Fibroblast of skin of left biceps (primary cell): ENCODE measurements at places on chromosomes 5 and 9.
A peak's percentile ranks its signal among the peaks of the same experiment; 100 is the strongest.

GRCh38 chr9:133539991-133540697 lies 5.6 kb downstream of the ADAMTSL2 start:
- no peak for DNase-seq

DNA sequence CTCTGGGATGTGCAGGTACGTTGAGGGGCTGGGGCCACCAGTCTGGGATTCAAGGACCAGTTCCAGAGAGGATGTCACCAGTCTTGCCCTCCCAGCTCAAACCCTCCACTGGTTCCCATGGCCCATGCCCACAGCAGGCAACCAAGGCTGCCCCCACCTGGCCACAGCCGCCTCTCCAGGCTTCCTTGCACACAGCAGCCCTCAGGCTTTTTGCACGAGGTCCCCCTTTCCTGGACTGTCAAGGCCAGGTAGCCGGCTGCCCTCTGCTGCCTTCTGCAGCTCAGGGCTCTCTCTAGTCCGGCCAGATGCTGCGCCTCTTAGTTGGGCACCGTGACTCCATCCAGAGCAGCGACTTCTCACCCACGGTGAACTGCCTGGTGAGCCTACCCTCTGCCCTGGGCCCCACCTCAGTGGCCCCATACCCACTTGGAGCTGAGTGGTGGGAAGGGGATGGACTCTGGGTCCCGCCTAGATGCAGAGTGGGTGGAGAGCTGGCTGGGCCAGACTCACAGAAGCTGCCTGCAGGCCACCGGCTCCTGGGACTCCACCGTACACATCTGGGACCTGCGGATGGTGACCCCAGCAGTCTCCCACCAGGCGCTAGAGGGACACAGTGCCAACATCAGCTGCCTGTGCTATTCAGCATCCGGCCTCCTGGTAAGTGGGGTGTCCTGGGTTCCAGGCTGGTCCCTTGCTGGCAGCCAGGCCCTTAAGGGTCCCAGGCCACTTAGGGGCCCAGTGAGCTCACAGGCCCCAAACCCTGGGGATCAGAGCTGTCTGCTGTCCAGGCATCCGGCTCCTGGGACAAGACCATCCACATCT lies 2.9 kb downstream of the WDR38 start:
- DNase-seq, result no peak

- DNase-seq, result no peak
Measured at GRCh38 chr9:137943655-137944054, 66.1 kb downstream of the CACNA1B start.

DNA sequence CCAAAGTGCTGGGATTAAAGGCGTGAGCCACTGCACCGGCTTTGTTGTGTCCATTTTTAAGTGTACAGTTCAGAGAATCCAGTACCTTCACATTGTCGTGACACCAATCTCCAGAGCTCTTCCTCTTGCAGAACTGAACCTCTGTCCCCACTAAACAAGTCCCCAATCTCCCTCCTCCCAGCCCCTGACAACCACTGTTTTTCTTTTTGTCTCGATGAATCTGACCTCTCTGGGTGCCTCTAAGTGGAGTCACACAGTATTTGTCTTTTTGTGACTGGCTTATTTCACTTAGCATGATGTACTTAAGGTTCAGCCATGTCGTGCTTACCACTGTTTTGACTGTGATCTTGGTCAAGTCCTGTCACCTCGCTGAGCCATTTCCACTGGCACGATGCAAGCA lies 1.6 kb downstream of the WDR38 start:
- DNase-seq, result no peak

DNA sequence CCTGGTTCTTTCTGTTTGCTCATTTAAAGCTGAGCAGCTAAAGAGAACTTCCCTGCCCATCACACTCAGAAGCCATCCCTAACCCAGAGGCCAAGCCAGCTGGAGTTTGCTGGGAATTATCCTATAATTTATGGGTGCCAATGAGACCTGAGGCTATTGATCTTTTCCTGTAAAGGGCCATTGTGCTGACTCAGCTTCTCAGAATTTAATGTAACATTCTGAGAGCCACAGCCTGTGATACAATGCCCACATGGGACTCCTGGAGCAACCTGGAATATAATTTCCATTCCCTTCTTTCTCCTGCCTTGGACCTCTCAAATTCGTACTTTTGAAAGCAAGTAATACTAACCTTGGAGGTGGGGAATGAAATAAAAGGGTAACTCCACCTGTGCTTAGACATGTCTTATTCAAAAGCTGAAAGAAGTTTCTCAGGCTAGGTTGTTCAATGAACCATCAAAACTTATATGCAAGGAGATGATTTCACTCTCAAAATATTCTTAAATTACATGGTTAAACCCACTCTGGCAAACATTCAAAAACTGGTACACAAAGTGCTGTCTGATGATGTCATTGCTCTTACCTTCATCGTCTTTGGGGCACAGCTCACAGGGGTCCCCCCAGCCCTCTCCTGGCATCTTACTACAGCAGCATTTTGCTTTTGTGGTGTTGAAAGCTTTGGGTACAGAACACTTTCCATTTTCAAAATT lies 206.7 kb downstream of the SLC12A2 start:
- no peak for DNase-seq

DNA sequence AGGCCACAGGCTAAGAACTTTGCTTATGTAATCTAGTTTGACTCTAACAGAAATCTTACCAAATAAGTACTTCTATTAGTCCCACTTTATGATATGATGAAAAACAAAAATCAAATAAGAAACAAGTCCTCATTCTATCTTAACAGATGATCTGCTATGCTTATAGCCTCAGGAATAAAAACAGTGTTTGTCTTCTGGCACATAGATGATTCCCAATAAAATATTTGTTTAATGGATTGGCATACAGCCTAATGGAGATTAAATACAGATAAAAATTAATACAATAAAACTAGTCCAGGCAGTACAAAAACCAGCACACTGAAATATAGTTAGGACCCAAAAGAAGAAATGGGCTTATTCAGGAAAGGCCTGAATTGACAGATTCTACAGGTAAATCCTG lies 971.4 kb upstream of the WWC1 start:
- DNase-seq, result no peak

DNA sequence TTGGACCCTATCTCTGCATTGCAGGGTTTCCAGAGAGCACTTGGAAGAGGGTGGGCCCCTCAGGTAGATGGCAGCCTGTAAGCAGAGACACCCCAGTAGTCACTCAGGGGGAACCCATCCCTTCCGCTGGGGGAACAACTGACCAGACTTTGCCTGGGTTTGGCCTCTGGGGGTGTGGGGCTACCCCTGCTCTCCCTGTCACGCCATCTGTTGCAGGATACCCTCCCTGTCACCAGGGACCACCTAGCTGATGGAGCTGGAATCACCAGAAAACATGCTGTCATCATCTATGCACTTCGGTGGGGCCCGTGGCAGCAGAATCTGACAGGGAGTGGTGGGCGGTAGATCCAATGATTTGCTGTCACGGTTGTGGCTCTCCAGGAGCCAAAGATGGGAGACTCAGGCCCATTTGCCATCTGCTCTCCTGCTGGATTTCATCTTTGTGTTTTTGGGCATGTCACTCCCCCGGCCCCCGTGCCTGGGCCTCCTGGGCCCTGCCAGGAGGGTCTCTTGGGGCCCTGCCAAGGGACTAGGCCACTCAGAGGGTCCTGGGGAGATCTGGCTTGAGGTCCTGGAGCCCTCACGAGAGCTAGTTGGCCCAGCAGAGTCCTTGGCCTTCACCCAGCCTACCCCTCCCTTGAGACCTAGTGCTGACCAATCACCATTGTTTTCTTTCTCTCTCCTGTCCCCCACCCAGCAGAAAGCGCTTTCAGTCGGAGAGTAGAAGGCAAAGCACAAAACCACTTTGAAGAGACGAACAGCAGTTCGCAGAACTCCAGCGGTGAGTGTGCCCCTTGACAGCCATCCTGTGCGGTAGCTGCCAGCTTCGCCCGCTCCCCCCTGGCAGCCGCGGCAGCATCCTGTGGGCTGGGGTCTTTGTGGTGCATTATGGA lies 45.9 kb downstream of the AMBP start:
- no peak for DNase-seq

DNA sequence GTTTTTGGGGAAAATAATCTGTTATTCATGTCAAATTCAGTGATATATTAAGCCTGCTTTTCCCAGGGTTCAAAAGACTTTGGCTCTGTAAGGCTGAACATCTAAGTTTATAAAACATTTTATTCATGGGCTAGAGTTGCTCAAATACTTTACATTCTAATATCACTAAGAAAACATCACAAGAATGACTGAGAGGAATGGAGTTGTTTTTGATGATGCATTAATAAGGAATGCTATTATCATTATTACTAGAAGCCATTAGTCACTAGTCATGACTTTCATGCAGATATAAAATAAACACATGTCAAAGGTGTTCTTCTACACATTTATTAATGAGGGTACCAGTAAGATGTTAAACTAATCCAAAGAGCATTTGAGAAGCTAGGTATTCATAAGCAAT lies 185.5 kb upstream of the KCNN2 start:
- peak; percentile 26 for DNase-seq

- no peak for DNase-seq
Measured at GRCh38 chr5:120052916-120053828, 410.9 kb upstream of the PRR16 start.

- no peak for DNase-seq
Measured at GRCh38 chr5:1735320-1735970, 64.2 kb downstream of the MRPL36 start.

- DNase-seq, result no peak
Measured at GRCh38 chr9:130998597-130999244, 10.3 kb upstream of the LAMC3 start.

GRCh38 chr5:31133488-31133887 lies 60.0 kb upstream of the CDH6 start:
- no peak for DNase-seq

GRCh38 chr9:109242014-109242413 lies 75.0 kb upstream of the FRRS1L start:
- DNase-seq, result no peak

GRCh38 chr9:113650207-113651131 lies 186.9 kb downstream of the RGS3 start:
- no peak for DNase-seq

DNA sequence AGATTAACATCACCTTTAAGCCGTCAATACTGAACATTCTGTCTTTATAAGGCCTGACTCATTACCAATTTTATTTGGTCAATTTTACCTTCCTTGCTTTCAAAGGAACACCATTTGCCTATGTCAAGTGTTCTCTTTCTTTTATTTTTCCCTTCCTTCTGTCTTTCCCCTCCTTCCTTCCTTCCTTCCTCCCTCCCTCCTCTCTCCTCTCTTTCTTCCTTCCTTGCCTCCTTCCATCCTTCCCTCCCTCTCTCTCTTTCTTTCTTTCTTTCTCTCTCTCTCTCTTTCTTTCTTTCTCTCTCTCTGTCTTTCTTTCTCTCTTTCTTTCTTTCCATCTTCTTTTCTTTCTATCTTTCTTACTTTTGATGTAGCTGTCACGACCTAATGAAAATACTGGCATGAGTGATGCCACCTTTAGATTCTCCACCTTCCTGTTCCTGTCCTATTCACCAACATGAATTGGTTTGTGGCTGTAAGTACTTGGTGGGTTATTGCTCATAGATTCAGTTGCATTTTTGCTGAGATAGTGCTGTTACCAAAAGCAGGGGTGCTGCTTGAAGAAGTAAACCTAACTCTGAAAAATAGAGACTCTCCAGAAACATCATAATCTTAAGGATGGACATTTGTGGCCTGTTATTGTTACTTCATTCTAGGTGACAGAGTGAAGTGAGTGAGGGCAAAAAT lies 33.8 kb downstream of the DOCK8 start:
- DNase-seq, result no peak
